D341Med (cell line): ENCODE measurements at places on chromosomes 2 and 18.
A peak's percentile ranks its signal among the peaks of the same experiment; 100 is the strongest.

DNA sequence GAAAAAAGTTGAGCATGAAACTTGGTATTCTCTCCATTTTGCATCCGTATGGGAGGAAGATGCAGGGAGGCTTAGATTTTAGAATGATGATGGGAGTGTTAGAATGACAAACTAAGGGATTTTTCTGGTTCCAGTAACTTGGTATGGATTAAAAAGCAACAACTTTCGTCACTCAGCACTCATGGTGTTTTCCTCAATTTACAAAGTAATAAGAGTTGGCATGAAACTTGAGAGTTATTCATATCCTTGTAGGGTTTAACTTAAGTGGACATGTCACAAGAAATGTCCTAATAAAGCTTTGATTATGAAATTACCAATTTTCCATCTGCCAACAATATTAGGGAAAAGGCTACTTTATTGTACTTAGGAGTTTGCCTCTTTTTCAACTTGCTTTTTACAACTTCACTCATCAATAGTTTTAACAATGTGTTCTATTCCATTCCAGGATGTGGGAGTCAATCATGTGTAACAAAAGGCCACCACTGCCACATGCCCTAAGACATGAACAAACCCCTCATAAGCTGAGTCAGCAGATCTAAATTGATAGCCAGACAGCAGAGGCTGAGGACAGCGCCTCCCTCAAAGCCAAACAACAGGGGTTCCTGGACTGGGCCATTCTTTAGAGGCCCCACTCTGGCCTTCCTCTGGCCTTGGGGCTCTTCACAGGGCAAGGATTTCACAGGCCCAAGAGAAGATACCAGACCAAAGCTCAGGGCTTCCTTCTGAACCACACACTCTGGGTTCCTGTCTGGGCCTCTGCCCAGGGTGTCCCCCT, 265.8 kb downstream of the TNS1 start:
- DNase-seq = no peak

GRCh38 chr18:23462876-23463275, 9.8 kb downstream of the RIOK3 start:
- no peak for DNase-seq

- peak; percentile 86 for DNase-seq
Observed at GRCh38 chr18:13211534-13211933, 7.0 kb upstream of the LDLRAD4 start.

- DNase-seq = no peak
Observed at GRCh38 chr2:96969321-96969720, 17.1 kb downstream of the FAM178B start.

GRCh38 chr2:64260817-64261216, 116.6 kb upstream of the PELI1 start:
- no peak for DNase-seq

DNA sequence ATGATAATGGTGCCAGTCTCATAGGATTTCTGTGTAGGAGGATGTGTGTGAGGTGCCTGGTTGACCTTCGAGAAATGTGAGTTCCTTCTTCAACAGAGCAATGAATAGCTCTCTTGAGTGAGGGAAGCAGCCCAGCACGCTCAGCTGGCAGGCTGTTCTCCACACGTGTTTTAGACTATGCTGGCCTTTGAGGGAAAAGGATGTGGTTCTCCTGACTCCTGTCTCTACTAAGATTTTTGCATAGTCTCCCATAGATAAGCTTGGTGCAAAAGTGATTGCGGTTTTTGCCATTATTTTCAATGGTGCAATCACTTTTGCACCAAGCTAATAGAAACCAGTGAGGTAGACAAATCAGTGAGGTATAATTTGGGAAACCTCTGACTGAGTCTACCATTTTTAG, 284.1 kb downstream of the SLC4A3 start:
- DNase-seq = no peak

DNA sequence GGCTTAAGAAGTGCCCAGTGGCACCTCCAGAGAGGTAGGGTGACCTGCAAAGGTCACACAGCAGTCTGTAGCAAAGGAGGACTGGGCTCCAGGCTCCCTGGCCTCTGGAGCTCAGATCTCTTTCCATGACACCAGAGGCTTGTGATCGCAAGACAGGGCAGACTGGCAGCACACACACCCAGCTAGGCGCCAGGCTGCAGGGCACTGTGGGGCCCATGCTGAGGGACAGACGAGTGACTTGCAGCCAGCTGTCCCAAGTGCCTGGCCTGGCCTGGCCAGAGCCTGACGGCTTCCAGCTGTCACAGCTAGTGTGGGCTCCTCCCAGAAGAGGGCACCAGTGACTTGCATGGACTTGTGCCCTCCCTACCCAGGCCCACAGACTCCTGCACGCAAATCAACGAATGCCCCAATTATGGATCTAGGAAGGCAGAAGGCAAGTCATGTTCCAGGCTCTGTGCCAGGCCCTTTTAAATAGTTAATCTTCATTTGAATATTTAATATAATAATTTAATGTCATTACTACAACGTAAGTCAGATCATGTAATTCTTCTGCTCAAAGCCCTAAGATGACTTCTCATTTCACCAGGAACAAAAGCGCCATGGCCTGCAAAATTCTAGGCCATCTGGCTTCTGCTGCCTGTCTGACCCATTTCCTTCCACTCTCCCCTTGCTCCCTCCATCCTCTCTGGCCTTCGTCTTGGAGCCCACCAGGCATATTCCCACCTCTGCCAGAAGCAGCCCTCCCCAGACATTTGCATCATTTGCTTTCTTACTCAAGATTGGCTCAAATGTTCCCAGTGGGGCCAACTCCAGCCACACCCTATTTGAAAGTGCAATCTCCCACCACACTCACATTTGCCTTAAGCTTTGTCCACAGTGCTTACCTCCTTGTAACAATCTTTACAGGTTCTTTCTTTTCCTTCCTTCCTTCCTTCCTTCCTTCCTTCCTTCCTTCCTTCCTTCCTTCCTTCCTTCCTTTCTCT, 3.7 kb upstream of the SPEG start:
- DNase-seq = peak; percentile 64

- DNase-seq = no peak
Observed at GRCh38 chr2:218863021-218863520, 3.5 kb downstream of the WNT6 start.
